Fibroblast of skin of right biceps (primary cell): ENCODE measurements at places on chromosomes 11 and 22.

DNA sequence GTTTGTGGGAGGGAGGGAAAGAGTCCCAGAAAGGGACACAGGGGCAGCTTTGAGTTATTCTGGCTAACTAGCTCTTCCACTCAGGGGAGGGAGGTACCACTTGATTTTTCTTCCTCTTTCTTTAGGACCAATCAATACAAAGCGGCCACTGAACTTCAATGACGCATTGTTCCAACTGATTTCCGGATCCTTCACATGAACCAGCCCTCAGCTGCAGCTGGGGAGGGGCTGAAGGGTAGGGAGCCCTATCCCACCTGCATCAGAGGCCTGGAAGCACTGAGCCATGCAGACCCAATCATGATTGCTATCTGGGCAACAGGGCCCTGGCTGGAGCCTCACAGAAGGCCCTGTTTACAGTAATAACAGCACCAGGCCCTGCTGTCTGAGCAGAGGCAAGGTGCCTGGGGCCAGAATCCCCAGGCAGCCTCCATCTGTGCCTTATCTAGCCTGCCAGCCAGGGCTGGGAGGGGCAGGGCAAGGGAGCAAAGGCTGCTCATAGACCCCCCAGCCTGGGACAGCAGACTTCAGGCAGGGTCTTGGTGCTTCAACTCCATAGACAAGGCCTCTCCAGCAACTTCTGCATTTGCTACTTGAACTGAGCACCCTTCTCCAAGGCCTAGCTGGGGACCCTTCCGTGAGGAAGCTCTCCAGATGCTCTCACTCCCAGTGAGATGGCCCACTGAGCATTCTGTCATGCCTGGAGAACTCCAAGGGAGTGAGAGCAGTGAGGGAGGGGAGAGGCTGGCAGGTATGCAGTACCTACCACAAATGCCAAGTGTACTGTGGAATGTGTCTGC lies 22.5 kb downstream of the CLPB start:
- DNase-seq = no peak

- DNase-seq = no peak
These were observed 70.0 kb downstream of the NARS2 start for GRCh38 chr11:78504708-78505107.

DNA sequence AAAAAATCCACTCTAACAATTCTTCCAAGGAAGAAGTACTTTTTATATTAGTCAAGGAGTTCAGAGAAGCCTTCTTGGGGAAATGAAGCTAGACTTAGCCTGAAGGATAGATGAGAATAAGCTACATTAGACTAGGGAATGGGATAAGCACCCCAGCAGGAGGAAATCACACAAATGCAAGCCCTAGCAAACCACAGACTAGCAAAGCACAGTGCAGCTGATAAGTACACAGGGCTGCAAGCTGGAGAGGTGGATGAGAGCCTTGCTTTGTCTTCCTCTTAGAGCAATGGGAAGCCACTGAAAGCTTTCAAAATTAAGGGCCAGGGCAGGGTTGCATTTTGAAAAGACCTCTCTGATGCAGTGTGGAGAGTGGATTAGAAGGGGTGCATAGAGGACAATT lies 946.2 kb downstream of the LRRC4C start:
- DNase-seq = no peak

DNA sequence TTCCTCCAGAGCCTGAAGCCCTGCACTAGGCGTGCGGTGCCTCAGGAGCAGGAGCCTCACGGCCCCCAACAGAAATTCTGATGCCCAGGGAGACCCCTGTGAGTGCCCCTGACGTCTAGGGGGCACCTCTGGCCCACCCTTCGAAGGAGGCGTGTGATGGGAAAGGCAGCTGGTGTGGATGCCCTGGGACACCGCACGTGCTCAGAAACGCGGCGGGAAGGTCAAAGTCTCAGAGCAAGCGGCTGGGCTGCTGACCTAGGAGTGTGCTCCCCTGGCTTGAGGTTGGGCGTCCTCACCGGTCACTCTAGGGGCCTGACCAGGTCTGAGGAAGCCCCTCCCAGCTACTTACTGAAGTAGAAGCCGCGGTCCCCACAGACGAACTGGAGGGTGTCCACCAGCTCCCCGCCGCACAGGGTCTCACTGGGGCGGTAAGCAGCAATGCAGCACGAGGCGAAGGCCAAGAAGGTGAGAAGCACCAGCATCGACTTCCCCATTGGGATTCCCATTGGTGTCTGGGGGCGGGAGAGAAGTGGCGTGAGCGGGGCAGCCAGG lies 4.1 kb downstream of the IGF2 start:
- DNase-seq = no peak
